WTC11 (cell line): ENCODE measurements at places on chromosomes 11 and 22. TPM values are rescaled to one million over a fixed set of nuclear protein-coding genes. Genes with fewer than 3 reads are reported as not detected.

LIMK2 gene
- total RNA-seq = 33.1 to 42.8 TPM (median 33.6 TPM) in 3 replicates

PPP2R5B gene
- 8.7 to 10.2 TPM (median 9.1 TPM) in 3 replicates for total RNA-seq

OR4D5 gene
- total RNA-seq = not detected in 3 replicates

- DNase-seq = no peak
Observed at GRCh38 chr11:94909371-94909820, 64.0 kb downstream of the CWC15 start.

DNA sequence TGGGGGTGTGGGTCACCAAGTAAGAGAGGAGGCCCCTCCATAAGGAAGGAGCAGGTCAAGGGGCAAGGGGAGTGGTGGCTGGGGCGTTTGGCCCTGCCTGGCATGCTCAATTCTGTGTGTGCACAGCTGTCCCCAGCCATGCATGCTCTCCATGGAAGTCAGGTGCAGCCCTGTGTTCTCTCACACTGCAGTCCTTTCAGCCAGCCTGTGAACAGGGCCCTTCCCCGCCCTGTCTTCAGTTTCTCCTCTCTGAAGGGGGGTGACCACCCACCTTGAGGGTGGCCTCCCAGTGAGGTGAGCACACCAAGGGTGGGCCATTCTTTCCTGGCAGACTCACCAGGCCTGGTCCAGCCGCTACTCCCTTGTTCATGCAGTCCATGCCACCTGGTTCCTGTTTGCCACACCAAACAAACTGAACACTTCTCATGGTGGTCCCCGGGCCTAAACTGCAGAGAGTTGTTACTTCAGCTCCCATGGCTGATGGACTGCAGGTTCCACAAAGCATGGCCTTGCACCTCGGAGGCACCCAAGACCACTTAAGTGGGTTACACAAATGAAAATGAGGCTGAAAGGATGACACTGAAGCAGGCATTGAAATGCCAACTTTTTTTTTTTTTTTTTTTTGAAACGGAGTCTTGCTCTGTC, 1.7 kb upstream of the CHCHD10 start:
- DNase-seq = no peak

DNA sequence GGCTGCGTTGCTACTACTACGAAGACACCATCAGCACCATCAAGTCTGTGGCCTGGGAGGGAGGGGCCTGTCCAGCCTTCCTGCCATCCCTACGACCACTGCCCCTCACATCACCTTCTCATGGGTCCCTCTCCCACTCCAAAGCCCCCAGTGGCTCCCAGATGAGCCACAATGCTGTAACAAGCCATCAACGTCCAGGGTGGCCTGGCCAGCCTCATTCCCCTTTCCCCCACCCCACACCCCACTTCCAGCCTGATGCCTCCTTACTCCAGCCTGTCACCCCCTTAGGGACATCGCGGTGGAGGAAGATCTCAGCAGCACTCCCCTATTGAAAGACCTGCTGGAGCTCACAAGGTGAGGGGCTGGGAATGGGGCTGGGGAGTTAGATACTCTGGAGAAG, 14.9 kb downstream of the NCF4 start:
- DNase-seq = no peak

- no peak for DNase-seq
Observed at GRCh38 chr11:95917193-95918036, 6.5 kb downstream of the MTMR2 start.

DNA sequence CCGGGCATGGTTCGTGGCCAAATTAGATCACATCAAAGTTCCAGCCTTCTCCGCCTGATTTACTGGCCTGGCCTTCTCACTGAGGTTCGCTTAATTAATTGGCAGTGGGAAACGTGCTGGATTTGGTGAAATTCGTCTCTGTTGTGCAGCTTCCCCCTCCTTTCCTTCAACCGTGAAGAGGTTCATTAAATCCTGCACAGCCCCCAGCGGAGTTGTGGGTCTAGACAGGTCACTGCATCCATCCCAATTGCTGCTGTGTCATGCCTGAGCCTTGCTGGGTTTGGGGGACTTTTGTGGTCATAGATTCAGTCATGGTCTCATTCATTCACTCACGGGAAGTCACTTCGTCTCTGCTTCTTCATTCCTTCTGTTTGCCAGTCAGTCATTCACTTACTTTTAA, 90.0 kb downstream of the INSC start:
- no peak for DNase-seq

DNA sequence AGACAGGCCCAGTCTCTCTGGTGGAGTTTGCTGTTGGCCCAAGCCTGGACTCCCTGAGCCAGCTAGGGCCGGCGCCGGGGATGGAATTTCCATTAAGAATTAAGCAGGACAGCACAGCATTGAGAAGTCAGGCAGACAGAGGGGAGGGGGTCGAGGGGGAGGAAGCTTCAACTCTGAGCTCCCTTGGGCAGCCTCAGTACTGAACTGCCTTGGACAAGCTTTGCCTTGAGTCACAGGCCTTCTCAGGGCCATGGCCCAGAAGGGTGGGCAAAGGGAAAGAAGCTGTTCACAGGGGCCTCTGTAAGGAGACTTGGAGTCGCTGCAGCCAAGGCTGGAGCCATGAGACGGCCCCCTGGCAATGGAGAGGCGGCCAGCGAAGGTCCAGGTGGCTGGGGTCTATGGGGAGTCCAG, 2.6 kb upstream of the INSC start:
- no peak for DNase-seq

DNA sequence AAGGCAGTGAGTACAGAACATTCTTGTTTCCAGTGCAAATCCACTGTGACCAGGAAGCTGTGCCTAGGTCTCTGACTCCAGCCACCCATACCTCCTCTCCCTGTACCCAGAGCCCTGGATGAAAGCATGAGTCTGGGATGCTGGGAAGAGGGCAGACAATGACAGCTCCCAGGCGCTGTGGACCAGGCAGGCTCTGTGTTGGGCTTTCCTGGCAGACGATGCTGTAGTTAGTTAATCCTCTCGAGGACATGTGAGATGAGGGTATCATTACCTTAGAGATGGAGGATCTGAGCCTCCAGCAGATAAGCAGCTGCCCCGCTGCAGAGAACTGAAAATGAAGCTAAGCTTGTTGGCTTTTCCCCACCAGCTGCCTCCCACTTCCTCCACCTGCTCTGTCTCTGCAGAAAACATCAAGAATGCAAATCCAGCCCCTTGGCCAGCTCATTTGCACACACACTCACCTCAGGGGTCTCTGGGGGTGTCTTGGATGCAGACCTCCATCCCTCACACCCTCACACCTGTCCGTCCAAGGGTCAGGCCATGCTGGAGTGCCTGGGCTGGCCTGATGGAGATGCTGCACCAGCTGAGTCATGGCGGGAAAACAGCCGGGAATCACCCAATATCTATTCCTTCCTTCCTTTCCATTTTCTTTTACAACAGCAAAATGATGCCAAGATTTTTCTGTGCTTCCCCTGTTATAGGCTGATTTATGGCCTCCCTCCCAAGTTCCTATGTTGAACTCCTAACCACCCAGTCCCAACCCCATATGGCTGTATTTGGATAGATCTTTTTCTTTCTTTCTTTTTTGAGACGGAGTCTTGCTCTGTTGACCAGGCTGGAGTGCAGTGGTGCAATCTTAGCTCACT, 94.9 kb upstream of the SEPTIN5 start:
- no peak for DNase-seq

DNA sequence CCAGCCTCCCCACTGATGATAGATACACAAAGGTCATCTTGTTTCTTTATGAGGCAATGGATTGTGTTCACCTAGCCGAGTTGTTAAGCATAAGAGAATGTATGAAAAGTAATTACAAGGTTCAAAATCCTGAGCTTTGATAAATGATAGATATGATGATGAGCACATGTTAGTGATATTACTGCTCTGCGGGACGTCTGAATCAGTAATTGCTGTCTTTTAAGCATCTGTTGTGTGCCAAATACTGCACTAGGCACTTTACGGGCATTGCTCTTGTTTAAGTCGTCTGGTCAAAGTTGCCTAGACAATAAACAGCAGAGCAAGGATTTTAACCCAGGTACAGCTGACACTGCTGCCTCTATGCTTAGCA, 559 bp upstream of the RNF141 start:
- DNase-seq = no peak

GRCh38 chr22:27980424-27981148, 61.5 kb upstream of the PITPNB start:
- DNase-seq = peak; percentile 73

DNA sequence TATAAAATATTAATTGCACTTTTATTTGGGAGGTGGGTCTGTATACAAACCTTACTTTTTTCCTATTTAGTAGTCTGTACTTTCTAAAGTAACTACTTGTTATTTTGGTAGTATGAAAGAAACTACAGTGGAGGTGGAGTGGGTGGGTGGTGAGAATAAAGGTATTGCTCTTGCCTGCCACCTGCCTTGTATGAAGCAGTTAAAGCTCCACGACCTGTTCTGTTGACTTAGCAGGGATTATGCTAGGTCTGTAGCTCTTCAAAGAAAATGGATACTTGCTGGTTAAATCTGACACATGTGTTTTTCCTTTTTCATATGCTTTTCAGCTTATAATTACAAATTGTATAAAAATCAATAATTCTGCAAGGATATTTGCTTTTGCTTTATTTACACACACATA, 111.9 kb downstream of the EHF start:
- no peak for DNase-seq

DNA sequence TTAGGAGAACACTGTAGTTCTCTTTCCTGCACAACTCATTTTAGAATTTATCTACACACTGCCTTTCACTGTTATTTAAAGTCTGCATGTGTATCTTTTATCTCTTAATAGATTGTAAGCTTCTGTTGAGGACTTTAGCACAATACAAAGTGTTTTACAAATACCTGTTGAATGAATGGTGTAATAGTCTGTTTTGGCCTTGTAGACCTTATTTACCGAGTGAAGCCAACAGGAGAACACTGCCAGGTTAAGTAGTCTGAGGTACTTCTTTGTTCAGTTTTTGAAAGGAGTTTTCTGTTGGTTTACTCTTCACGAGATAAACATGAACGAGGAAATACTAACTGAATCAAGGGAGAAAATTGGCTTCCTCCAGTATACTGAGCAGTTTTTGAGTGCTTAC, 31.0 kb downstream of the SIK2 start:
- DNase-seq = no peak
